ENCODE measurements at places on chromosomes 3 and 15. TPM values are rescaled to one million over a fixed set of nuclear protein-coding genes. Genes with fewer than 3 reads are reported as not detected.

Gene RCCD1
- 17.0 TPM for polyA plus RNA-seq

Gene ZIC4
- polyA plus RNA-seq = not detected

Gene RASL12
- 6.1 TPM for polyA plus RNA-seq

Gene TGM5
- not detected for polyA plus RNA-seq

Gene KNG1
- 56.9 TPM for polyA plus RNA-seq

Gene EFL1
- polyA plus RNA-seq = 21.7 TPM

Gene GPR171
- not detected for polyA plus RNA-seq

Gene TRPM1
- polyA plus RNA-seq = 0.07 TPM

GRCh38 chr3:152076148-152076547, 192.6 kb upstream of the MBNL1 start:
- no peak for DNase-seq

DNA sequence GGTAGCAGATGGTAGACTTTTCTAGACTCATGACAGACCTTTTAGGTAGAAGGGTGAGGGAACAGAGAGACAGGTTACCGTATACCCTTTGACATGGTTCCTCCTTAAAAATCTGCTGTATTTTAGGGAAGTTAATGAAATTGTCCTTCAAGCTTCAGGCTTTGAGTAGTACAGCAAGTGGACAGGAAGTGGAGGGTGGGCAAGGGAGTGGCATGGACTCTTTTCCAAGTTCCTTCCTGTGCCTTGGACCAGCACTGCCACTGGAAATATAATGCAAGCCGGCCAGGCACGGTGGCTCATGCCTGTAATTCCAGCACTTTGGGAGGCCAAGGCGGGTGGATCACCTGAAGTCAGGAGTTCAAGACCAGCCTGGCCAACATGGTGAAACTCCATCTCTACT, 156.1 kb upstream of the LRRFIP2 start:
- no peak for DNase-seq

DNA sequence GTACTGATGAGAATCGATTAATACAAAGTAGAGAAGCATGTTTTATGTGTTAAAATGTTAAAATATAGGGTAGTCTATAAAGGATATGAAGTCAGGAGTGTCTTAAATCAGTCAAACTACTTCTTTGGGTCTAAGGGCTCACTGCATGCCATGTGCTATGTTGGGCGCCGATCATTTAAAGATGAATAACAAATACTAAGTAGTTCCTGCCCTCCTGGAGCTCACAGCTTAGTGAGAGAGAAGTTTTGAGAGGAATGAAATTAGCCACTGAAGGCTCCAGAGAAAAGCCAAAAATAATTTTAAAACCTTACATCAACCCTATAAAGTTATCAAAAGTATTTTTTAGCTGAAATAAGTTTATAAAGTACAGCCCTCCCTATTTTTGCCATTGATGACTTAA, 44.5 kb downstream of the BLM start:
- no peak for DNase-seq

DNA sequence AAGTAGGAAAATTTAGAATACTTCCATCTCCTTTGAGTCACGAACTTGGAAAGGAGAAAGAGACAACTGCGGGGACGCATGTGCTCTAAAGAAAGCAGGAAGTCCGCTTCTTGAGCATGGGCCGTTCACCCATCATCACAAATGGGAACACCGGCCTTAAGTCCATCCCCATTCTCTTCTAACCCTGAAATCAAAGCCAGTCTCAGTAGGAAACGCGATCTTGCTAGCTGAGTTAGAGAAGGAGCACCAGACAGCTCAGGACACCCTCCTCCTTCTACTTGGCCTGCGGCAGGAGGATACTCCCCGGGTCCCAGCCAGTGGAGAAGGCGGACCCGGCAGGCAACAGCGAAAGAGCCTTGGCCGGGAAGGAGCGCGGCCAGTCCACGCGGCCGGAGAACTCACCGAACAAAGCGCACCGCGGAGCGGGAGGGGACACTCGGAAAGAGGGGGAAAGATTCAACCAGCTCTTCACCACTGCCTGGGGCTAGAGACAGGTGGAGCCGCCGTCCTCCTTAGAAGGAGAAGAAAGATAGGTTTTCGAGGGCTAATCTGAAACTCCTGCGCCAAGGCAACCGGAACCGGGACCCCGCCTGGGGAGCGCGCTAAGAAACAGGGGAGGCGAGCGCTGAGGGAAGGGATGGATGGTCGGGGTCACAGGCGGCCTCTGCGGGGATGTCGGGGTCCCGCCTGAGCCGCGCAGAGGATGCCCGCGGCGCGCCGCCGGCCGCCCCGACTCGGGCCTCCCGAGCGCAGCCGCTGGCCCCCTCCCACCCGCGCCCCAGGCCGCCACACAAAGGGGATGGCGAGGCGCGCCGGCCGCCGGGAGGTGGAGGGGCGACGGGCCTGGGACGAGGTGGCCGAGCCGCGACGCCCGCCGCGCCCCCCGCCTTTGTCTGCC, 818 bp downstream of the SLC4A7 start:
- peak; percentile 61 for DNase-seq

- no peak for DNase-seq
These were observed 17.2 kb downstream of the ARRDC4 start for GRCh38 chr15:97977734-97978133.

GRCh38 chr3:87090631-87091030, 99.7 kb upstream of the VGLL3 start:
- no peak for DNase-seq

- DNase-seq = no peak
These were observed 2.8 kb upstream of the MUC20 start for GRCh38 chr3:195717852-195718476.

DNA sequence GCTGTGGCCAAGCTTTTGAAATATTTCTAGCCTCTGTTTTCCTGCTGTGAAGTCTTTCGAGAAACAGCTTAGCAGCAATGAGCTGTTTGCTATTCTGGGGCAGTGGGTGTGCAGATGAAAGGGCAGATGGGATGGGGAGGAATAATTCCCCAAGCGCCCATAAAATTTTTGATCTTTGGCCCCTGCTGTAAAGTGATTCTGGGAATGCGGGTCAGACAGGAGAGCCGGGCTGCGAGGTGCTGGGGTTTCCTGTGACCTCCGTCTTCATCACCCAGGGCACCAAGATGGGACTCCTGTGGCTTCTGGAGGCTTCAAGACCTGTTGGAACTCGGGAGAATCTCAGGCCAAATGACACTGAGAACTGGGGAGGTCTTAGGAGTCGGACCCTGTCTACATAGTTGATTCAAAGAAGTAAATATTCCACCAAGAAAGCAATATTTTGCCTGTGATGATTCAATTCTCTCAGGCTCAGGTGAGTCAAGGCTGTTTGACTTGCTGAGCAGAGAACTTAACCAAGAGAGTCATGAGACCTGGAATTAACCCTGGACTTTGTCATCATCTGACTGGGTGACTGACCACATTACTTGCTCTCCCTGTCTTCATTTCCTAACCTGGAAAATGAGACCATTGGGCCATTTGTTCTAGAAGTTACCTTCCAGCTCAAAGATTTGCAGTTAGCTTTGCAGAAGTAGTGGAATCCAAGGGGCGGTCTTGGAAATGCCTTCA, 86.4 kb downstream of the POLR2M start:
- DNase-seq = no peak

GRCh38 chr15:73345658-73346057, 23.1 kb downstream of the HCN4 start:
- DNase-seq = no peak

All from left kidney (tissue), 8 donors.